Suppressor macrophage treated with lipopolysaccharide for 4 hours (primary cell): ENCODE measurements at places on chromosomes 1 and 21.
A peak's percentile ranks its signal among the peaks of the same experiment; 100 is the strongest.

DNA sequence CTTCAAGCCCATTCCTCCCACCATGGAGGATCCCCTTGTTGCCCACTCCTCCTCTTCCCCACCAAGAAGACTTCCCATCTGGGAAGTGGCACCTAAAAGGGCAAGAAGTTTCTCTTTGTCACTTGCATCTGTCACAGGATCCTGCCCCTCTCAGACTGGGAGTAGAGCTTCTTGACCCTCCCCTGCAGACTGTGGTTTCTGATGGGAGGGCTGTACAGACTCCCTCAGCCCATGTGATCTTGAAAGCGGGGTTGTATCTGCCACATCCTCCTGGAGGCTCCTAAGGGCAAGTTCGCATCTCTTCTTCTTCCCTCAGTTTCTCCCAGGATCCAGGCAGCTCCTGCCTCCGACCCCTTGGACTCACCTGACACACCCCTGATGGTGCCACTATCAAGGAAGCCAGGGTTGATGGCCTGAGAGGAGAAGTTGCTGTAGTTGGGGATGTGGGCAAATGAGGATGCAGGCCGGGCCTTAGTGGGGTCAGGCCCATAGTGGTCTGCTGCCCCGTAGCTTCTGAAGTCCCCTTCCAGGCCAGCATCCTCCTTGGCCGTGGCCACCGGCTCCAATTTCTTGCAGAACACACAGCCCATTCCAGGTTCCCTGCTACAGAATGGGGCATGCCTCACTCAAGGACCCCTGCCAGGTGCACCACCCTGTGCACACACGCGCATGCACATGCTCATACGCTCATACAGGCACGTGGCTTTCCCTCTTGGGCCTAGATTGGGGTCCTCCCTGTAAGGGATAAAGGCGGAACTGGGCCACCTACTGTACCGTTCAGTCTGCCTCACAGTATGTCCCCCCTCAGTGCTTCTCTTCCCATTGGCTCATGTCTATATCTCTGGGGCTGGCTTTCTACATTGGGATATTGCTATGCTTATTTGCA is 11.4 kb downstream of the FGR start:
- peak; percentile 45 for DNase-seq

DNA sequence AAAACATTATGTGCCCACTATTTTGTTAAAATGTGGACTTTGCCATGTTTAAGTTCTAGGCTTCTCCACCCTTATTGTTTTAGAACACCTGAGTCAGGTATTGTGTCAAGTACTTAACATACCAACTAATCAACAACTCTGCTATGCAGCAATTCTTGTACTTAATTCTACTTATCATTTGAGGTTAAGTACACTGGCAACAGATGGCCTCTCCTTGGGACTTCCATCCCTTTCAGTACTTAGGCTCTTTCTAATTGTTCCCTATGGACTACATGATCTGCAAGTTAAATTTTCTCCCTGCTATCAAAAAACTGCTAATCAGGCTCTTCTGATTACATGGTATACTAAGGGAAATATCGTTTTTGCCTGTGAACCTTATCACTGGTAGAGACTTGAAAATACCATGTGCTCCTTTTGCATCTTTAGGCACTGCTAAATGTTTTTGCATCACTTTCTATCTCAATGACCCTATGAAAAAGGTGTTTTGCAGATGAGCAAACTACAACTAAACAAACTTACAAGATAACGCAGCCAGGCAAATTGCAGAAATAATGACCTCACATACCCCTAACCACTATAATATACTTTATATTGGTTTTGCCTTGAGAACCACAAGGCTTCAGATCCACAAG is 18.9 kb downstream of the SFPQ start:
- DNase-seq = no peak

DNA sequence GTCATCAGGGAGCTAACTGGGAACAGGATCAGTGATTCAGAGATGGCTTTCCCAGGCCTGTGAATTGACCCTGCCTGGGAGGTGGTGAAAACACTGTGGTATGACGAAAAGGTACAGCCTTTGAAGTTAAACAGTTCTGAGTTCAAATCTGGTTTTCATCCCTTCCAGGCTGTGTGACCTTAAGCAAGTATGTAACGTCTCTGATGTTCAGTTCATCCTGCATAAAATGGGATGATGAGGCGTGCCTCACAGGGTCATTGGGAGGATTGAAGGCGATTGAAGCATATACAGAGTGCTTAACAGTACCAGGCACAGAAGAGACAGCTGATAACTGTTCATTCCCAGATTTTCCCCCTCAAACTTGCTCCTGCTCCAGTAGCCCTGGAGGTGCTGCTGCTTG is 11.0 kb downstream of the KCNC4 start:
- DNase-seq = no peak

GRCh38 chr21:43351501-43352153 is 75.3 kb downstream of the SIK1 start:
- peak; percentile 23 for DNase-seq

GRCh38 chr1:225877580-225877979 is 4.6 kb downstream of the TMEM63A start:
- peak; percentile 62 for DNase-seq

- DNase-seq = peak; percentile 80
Measured at GRCh38 chr1:67723620-67724019, 38.6 kb downstream of the GADD45A start.

DNA sequence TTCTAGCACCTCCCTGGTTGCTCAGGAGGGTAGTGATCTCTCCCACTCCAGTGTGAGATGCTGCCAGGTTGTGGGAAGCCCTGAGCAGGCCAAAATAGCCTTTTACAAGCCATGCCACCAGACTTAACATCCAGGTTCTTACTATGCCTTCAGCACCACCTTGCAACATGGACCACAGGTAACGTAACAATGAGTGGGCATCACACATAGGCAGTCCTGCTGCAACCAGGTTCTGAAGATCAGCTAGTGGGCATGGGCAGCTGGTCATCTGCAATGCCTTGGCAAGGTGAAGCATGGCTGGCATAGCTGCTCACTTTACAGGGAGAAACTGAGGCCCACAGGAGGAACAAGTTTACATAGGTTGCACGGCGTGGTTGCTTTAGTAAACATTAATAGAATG is 40.7 kb downstream of the DHCR24 start:
- DNase-seq = no peak

- peak; percentile 69 for DNase-seq
Measured at GRCh38 chr1:192545896-192546521, 29.6 kb upstream of the RGS1 start.

DNA sequence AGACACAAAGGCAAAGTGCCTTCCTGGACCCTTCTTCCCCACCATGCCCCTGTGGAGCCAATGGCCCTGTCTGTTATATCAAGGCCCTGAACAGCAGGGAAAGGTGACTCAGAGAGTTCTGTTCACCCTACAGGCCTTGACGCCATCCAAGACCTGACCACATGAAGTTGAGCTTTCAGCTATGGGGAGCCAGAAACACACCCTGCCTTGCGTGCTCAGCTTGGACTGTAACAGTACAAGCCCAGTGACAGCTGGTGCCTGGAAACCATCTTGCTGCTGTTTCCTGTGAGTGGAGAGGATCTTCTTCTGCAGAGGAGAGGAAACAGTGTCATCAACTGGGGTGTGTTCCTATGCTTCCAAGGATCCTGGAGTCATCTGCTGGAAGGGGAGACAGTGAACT is 165.0 kb upstream of the IRF2BP2 start:
- peak; percentile 74 for DNase-seq

GRCh38 chr1:156006666-156007376 is 13.9 kb downstream of the SSR2 start:
- no peak for DNase-seq

DNA sequence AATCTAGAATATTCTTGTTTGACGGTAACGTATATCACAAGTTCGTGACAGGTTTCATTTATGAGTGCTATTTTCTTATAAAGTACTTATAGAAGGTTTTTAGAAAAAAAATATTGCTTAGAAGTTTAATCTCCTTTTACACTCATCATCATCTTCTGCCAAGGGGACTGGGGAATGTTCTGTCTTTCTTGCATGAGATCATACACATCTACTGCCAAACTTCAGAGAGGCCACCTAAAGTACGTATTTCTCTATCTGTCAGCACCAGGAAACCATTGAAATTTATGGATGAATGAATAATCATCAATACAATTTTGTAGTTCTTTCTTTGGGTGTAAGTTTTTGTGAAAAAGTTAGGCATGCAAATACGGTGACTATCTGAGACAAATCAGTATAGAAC is 245.8 kb downstream of the SPATA17 start:
- no peak for DNase-seq

- no peak for DNase-seq
Measured at GRCh38 chr1:109751531-109752260, 10.9 kb upstream of the GSTM3 start.

DNA sequence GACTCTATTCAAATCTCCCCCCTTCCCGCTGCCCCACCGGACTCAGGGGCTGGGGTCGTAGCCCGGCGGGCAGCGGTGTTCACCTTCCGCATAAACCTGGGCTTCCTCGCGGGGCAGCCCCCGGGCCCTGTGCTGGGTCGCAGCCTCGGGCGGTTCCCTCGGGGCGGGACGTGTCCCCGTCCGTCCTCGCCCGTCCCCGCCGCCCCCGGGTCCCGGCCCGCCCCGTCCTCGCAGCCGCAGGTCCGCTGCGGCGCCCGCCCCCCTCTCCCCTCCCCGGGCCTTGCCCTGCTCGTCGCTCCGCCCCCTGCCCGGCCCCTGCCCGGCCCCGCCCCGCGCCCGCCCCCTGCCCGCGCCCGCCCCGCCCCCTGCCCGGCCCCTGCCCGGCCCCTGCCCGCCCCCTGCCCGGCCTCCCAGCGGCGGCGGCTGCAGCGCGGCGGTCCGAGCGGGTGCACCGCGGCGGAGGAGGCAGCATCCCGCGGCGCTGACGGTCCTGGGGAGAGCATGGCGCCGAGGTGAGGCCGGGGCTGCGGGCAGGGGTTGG is at the start of gene COL18A1:
COL18A1 (plus strand) TSS at position 436 of the 541 bp plus-strand sequence; CDS start at position 502, 66 bp downstream.
- peak; percentile 28 for DNase-seq

- DNase-seq = no peak
Measured at GRCh38 chr1:18932387-18932786, 24.1 kb downstream of the IFFO2 start.

DNA sequence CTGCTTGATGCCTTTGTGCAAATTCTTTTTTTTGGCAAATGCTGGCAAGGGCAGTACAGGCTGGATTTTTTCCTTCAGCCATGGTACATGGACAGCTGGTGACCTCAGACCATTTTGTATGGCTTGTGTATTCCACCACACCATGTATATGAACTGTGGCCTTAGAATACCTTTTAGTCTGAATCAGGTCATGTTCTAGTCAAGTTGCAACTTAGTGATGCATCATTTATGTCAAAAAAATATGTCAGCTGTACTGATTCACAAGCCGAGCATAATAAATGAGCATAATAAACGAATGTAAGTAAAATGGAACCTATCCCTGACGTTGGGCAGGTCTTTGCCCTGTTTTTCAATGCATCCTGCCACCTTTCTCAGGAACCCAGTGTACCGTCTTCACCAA is 219.7 kb upstream of the RUNX1 start:
- DNase-seq = no peak

DNA sequence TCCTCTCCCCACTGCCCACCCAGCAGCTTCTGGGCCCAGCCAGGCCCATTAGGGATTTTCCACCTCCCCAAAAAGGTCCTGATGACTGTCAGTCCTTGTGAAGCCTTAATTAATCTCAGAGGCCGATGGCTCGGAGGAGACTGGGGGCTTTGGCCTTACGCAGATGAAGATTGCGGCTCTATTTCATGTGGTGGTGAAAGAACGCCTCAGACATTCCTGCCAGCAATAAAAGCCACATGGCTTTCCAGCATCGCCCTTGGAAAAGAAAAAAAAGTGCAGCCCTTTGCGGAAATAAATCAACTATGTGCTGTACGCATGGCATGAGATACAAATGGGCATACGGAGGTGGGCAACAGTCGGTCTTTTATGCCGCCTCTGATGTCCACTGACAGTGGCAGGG is 6.6 kb upstream of the RUNX3 start:
- DNase-seq = no peak

DNA sequence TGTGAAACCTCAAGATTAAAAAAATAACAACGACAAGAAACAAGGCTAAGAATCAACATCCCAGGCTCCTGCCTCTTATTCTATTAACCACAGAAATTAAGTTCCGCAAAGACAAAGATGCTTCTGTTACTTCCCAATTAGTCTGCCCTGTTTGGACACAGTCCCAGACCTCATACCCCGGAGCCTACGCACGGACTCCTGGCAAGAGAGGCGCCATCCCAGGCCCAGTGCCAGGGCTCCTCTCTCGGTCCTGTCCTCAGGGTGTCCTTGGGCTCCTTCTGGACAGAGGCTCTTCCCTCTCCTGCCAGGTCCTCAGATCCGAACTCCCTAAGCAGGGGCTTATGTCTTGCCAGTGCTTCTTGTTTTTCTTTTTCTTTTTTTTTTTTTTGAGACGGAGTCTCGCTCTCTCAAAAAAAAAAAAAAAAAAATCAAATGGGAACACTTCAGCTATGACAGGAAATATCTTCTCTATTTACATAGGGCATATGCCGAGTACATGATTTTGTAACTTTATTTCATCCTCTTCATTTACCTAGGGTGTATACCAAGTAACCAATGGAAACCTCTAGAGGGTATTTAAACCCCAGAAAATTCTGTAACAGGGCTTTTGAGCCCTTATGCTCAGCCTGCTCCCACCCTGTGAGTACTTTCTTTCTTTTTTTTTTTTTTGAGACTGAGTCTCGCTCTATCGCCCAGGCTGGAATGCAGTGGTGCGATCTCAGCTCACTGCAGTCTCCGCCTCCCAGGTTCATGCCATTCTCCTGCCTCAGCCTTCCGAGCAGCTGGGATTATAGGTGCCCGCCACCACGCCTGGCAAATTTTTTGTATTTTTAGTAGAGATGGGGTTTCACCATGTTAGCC is 11.7 kb upstream of the ENO1 start:
- peak; percentile 76 for DNase-seq

- DNase-seq = no peak
Measured at GRCh38 chr1:204241914-204242313, 28.1 kb upstream of the GOLT1A start.

DNA sequence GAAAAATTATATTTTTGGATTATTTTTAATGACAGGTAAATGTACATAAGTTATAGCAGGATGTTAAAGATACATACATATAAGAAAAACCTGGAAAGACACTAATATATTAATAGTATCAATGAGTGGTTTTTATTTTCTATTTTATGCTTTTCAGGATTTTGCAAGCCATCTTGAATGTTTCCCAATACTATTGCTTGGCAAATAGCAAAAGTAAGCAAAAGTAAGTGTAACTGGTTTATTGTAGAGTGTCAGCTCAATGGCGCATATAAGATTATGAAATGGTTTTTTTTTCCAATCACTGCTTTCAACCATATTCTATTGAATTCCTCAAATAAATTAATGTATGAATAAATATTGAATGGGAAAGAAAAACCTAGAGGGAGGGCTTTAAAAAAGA is 36.4 kb downstream of the ZNF684 start:
- peak; percentile 57 for DNase-seq

GRCh38 chr1:48789903-48790302 is 13.2 kb upstream of the BEND5 start:
- peak; percentile 12 for DNase-seq

GRCh38 chr1:232212253-232212652 is 417.7 kb downstream of the SIPA1L2 start:
- DNase-seq = no peak

GRCh38 chr21:41008974-41009373 is 159.0 kb upstream of the BACE2 start:
- peak; percentile 23 for DNase-seq

DNA sequence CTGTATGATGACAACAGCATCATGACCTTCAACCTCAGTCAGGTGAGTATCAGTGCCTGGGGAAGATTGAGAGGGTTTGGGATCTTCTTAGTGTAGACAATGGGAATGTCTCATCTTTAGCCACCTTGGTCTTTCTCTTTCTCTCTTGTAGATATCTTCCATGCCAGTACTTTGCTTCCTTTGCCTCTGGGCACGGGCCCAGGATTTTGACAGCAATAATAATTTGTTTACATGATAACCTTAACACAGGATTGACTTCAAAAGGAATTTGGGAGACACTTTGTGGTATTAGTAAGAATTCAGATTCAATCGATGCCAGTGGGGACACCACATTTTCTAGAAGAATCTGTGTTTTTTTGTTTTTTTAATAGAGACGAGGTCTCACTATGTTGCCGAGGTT is 12.1 kb upstream of the PIGV start:
- DNase-seq = no peak
